ENCODE measurements at places on chromosomes 11 and 22.

DNA sequence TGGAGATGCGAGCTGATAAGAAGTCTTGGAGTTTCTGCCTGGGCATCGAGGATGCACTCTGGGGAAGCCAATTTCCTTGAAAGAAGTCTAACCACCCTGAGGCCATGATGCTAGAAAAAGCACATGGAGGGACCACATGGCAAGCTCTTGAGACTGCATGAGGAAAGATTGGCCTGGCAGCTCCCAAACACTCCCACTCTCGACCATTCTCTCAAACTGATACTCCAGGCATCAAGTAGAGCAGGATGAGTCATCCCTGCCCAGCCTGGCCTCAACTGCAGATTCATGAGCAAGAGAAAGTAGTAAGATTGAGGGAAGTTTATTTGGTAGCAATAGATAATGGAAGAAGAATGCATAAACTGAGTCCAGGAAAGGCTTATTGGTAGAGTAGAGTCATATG lies 194.3 kb downstream of the KIF18A start:
- DNase-seq, result no peak

GRCh38 chr11:111391328-111392124 lies 12.5 kb upstream of the POU2AF1 start:
- DNase-seq, result no peak

DNA sequence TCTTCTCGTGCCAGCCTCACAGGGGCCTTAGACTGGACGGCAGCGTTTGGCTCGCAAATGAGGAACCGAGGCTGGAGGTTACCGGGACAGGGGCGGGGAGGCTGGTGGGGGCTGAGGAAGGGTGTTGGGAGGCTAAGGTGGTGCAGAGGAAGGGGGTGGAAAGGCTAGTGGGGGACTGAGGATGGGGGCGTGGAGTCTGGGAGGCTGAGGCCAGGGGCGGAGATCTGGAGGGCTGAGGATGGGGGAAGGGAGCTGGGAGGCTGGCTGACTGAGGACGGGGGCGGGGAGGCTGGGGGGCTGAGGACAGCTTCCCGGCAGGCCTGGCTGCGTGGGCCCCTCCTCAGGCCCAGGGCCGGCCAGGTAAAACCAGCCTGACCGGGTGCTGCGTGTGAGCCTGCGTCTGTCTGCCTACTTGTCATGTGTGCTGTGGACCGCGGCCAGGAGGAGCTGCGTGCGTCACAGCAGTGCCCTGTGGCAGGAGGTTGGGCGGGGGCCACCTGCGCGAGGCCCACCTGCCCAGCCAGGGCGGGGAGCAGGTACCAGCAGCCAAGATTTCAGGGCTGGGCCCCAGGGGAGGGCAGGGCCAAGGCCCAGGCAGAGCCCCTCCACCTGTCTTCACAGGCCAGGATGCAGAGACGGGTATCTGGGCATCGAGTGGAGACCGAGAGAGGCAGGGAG lies 9.4 kb upstream of the PIM3 start:
- no peak for DNase-seq

DNA sequence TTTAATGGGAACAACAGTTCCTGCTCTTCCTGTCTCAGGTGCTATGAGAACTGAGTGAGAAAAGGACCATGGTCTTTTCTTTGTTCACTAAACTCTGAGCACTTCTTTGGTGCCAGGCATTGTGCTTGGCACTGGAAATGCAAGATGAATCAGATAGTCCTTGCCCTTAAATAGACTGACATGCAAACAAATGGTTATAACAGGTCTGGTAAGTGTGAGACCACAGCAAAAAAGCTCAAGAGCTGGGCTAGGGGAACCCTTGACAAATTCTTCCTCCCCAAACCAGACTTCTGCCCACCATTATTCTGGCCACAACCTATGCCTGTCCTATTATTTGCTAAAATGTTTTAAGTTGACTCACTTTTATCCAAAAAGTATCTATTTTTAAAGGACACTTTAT lies 5.1 kb downstream of the SLC43A3 start:
- no peak for DNase-seq

GRCh38 chr11:130129922-130130321 lies 29.7 kb upstream of the ST14 start:
- DNase-seq, result no peak

DNA sequence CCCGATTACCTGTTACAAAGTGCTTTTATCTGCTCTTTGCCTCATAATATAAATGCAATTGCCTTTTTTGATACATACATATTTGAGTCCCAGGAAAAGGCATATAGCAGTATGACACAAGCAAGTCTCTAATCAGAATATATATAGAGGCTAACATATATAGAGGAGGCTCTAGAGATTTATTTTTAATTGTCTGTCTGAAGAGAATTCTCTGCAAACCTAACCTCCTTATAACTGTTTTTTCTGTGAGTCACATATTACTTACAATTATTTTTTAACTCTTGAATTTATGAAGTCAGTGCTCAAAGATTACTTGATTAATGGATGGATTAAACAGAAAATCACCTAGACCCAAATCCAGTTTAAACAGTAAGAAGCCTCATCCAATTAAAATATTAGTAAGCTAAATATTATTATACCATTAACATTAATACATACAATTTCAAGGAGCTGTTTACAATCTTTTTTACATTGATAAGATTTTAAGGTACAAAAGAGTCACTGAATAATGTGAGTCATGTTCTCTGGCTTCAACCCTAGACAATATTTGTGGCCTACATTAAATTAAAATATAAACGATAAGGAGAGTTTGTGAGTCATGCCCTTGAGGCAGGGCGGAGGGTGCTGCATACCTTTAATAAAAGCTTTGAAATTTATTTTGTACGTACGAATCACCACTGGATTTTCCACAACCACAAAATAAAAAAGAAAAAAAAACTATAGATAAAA lies 19.2 kb upstream of the MMP13 start:
- DNase-seq, result no peak

DNA sequence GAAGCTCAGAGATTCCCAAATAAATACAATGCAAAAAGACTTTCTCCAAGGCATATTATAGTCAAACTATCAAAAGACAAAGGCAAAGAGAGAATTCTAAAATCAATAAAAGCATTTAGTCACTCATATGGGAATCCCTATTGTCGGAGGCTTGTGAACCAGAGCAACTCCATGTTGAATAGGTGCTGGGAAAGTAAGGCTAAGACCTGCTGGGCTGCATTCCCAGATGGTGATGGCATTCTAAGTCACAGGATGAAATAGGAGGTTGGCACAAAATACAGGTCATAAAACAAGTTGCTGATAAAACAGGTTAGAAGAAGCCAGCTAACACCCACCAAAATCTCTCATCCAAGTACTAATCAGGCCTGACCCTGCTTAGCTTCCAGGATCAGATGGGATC lies 84.5 kb downstream of the JRKL start:
- no peak for DNase-seq
